ENCODE measurements at places on chromosomes 2 and 18.

DNA sequence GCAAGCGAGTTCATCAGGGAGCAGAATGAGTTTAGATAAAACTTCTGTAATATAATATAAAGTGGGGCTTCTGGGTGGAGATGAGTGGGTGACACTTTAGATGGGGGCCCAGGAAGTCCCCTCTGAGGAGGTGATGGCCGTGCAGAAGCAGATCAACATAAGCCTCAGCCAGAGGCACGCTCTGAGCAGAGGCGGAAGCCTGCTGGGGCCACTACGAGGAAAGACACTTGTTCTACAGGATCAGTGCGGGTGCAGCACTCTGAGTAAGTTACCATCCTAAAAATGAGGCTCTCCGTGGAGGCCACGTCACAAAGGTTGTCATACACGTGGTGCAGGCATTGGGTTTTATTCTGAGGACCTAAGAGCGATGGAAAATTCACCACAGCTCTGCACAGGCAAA, 22.3 kb downstream of the TMEM18 start:
- DNase-seq, result no peak

GRCh38 chr18:37409878-37410277, 155.7 kb downstream of the CELF4 start:
- DNase-seq, result no peak

DNA sequence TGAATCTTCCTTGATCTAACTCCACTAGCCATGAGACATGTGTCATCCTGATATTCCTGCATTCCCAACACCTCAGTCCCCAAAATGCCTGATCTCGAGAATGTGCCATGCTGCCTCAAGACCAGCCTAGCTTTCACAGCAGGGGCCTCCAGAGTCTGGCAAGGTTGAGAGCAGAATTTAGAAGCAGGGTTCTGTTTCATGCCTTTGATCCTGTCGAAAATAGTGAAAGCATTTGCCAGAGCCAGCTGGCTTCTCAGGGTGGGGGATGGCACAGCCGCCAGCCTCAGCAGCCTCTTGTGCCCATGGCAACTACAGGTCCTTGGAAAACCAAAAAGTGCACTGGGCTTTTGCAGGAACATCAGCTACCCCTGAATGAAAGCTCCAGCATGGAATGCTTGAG, 143.5 kb downstream of the RTN4 start:
- no peak for DNase-seq

GRCh38 chr2:189819297-189819704, 35.1 kb downstream of the PMS1 start:
- DNase-seq, result no peak

DNA sequence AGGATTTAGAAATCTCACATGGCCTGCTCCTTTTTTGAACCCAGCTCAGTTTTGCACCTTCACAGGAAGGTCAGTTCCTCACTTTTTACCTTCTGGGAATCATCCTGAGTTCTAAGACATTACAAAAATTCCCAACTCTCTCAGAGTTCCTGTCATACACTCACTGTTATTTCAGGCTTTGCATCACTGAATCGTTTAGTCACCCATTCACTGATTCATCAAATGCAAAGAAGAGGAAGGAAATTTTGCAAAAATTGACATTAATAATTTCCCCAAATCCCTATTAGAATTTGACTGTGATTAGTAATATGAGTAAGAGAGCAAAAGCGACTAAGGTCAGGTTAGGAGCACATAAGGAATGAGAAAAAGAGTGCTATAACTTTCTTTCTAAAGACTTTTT, 197.5 kb downstream of the PDE1A start:
- DNase-seq, result no peak

GRCh38 chr2:156489195-156489594, 53.0 kb downstream of the GPD2 start:
- DNase-seq, result no peak

- no peak for DNase-seq
Measured at GRCh38 chr2:36594849-36595248, 3.1 kb downstream of the FEZ2 start.

GRCh38 chr2:3313781-3314375, 63.7 kb downstream of the EIPR1 start:
- DNase-seq, result no peak

DNA sequence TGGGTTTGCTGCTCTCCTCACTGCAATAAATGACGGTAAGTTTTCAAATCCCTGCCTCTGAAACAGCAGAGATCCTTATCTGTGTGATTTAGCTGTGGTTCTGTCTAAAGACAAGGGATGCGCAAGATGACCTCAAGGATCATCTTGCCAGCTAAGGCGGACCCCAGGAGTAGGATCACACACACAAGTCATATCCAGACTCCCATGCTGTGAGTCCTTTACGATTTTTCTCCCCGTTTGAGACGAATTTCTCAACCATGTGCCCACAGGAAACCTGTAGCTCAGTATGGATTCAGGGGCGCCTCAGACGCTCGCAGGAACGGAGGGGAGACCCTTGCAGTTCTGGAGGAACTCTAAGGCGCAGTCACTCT, 11.1 kb upstream of the DCTN1 start:
- DNase-seq, result no peak

All from C1 segment of cervical spinal cord (tissue), 14 donors.